A549 treated with AZD2906 at 1 μM for 4 hours (cell line): ENCODE measurements at places on chromosomes 5 and 9. TPM values are rescaled to one million over a fixed set of nuclear protein-coding genes. Genes with fewer than 3 reads are reported as not detected.

TMEM38B gene
- total RNA-seq, result 13.8 to 14.7 TPM (median 14.2 TPM) in 5 replicates

ADAMTS16 gene
- 1.3 to 2.8 TPM (median 1.4 TPM) in 5 replicates for total RNA-seq

DBH gene
- not detected in 5 replicates for total RNA-seq

ANKS6 gene
- total RNA-seq, result 11.5 to 21.8 TPM (median 21.1 TPM) in 5 replicates

DRD1 gene
- total RNA-seq, result 0.02 to 0.11 TPM (median 0.05 TPM) in 5 replicates

FBP2 gene
- total RNA-seq, result not detected in 5 replicates

LCN10 gene
- 0.03 to 0.14 TPM in 2 of 5 replicates, not detected in the others for total RNA-seq

CRHBP gene
- 0.06 to 0.17 TPM (median 0.08 TPM) in 4 of 5 replicates, not detected in the other for total RNA-seq

GPX3 gene
- 17.4 to 21.2 TPM (median 18.2 TPM) in 5 replicates for total RNA-seq

ANKRD18B gene
- total RNA-seq, result 3.7 to 5.8 TPM (median 4.8 TPM) in 5 replicates

CDH9 gene
- not detected in 5 replicates for total RNA-seq

DAB2IP gene
- total RNA-seq, result 9.8 to 14.0 TPM (median 11.2 TPM) in 5 replicates

ZNF483 gene
- 0.31 to 1.1 TPM (median 0.49 TPM) in 5 replicates for total RNA-seq

WNT8A gene
- total RNA-seq, result not detected in 5 replicates

AK8 gene
- total RNA-seq, result 0.82 to 1.3 TPM (median 0.93 TPM) in 5 replicates

PCDHA7 gene
- total RNA-seq, result 0.06 to 0.12 TPM (median 0.08 TPM) in 5 replicates

PPP1R26 gene
- 17.3 to 19.8 TPM (median 19.0 TPM) in 5 replicates for total RNA-seq

PLCXD3 gene
- total RNA-seq, result 0.10 to 0.18 TPM (median 0.15 TPM) in 5 replicates

TNC gene
- total RNA-seq, result 0.69 to 1.00 TPM (median 0.80 TPM) in 5 replicates

SFXN1 gene
- total RNA-seq, result 75.0 to 116 TPM (median 83.2 TPM) in 5 replicates

CCDC69 gene
- total RNA-seq, result 1.1 to 2.0 TPM (median 1.5 TPM) in 5 replicates

ZNF618 gene
- total RNA-seq, result 7.5 to 11.1 TPM (median 9.3 TPM) in 5 replicates

PCDHA13 gene
- 0.03 to 0.06 TPM (median 0.05 TPM) in 5 replicates for total RNA-seq

PCDHGB1 gene
- total RNA-seq, result 1.4 to 1.9 TPM (median 1.7 TPM) in 5 replicates

EIF4E1B gene
- not detected in 5 replicates for total RNA-seq

P4HA2 gene
- total RNA-seq, result 43.1 to 54.0 TPM (median 51.7 TPM) in 5 replicates

SMIM3 gene
- 19.3 to 23.3 TPM (median 21.6 TPM) in 5 replicates for total RNA-seq

FAM200C gene
- 1.5 to 1.8 TPM (median 1.6 TPM) in 5 replicates for total RNA-seq

CD72 gene
- total RNA-seq, result 0.15 to 0.22 TPM (median 0.17 TPM) in 4 of 5 replicates, not detected in the other

SPATA31D4 gene
- total RNA-seq, result not detected in 5 replicates

PDLIM7 gene
- 72.8 to 92.2 TPM (median 80.9 TPM) in 5 replicates for total RNA-seq

MCTP1 gene
- total RNA-seq, result 7.3 to 9.5 TPM (median 9.1 TPM) in 5 replicates

PAEP gene
- total RNA-seq, result 0.24 to 0.43 TPM (median 0.26 TPM) in 5 replicates

GPR151 gene
- not detected in 5 replicates for total RNA-seq

ADCY2 gene
- total RNA-seq, result not detected in 5 replicates

CBY3 gene
- not detected in 5 replicates for total RNA-seq

ATG12 gene
- total RNA-seq, result 41.9 to 48.7 TPM (median 46.1 TPM) in 5 replicates

HMMR gene
- total RNA-seq, result 19.7 to 28.1 TPM (median 22.9 TPM) in 5 replicates

MLANA gene
- total RNA-seq, result not detected in 5 replicates

SPINK4 gene
- total RNA-seq, result not detected in 5 replicates

NTMT1 gene
- total RNA-seq, result 85.0 to 95.0 TPM (median 89.5 TPM) in 5 replicates

CNTFR gene
- 0.06 to 0.14 TPM (median 0.12 TPM) in 5 replicates for total RNA-seq

PHAX gene
- total RNA-seq, result 49.1 to 70.9 TPM (median 49.6 TPM) in 5 replicates

NCS1 gene
- 33.0 to 51.7 TPM (median 48.3 TPM) in 5 replicates for total RNA-seq

INSL6 gene
- not detected in 5 replicates for total RNA-seq

IFNA13 gene
- total RNA-seq, result not detected in 5 replicates

AQP3 gene
- total RNA-seq, result 18.8 to 31.6 TPM (median 24.2 TPM) in 5 replicates

PAM gene
- total RNA-seq, result 19.6 to 26.6 TPM (median 21.1 TPM) in 5 replicates

AHRR gene
- total RNA-seq, result 4.4 to 5.2 TPM (median 4.8 TPM) in 5 replicates

F2RL1 gene
- total RNA-seq, result 224 to 299 TPM (median 233 TPM) in 5 replicates

TTC23L gene
- total RNA-seq, result 0.11 to 0.45 TPM (median 0.17 TPM) in 4 of 5 replicates, not detected in the other
